H54 (cell line): ENCODE measurements at places on chromosomes 7 and 10.

- DNase-seq: no peak
Measured at GRCh38 chr10:44925224-44925623, 14.1 kb downstream of the TMEM72 start.

DNA sequence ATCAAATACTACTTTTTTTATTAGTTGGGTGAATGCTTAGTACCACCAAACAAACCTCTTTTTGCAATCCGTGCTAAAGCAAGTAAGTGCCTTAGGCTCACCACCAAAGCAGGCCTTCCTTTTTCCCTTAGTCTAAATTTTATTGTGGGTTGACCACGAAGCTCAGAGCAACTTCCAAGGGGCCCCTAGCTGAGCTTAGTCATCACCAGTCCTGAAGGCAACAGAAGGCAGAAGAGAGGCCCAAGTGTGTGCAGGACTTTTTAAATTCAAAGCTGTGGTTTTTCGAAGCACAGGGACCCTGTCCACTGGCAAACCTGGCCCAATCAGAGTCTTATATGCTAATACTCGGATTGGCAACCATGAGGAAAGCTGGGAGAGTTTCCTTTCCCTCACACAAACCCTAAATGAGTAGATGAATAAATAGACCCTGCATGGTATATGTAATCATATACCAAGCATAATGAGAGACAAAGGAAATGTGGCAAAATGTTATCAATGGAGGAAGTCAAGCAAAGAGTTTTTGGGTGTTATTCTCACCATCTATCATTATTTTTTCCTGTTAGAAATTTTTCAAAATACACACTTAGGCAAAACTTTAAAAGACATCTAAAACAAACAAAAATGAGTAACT is 453.2 kb upstream of the GALNT17 start:
- no peak for DNase-seq

DNA sequence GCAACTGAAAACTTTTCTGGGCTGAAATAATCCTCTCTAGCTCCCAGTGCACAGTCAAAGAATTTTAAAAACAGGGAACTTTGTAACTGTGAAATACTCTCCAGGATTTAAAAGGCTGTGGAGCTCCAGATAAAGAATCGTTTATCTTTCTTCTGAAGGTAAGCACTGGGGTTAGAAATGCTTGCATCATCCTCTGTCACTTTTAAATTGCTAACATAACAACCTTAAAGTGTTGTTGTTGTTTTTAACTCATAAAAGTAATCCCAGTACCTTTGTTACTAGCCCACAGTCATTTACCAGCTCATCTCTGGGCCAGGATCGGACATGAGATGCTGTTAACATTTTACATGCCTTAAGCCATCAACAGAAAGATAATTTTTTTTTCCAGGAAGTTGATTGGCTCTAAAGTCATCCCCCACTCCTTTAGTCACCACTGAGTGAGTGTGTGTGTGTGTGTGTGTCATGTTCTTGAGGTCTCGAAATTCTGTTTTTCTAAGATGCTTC is at the start of gene SLC39A12:
Gene SLC39A12 (plus strand): TSS at position 51 of the 504 bp plus-strand sequence. CDS start 1,359 bp downstream, outside the sequence.
- DNase-seq: no peak

DNA sequence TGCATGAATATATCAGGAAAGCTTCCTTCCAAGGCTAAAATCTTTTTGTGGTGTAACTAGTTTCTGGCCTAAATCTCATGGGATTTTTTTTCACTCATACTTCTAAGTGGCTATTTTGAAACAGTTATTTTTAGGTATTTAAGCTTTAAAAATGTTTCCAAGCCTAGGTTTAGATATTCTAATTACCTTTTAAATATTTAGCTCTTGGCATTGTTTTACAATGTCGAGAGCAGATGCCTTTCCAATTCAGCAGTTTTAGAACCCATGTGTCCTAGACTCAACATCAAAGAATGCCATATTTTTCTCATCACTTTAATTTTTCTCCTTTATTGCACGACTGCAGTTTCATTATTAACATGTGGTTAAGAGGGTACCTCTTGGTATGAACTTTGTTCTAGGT is 27.1 kb upstream of the STOX1 start:
- no peak for DNase-seq

- DNase-seq: no peak
Measured at GRCh38 chr7:100127866-100128636, 1.3 kb downstream of the MBLAC1 start.

DNA sequence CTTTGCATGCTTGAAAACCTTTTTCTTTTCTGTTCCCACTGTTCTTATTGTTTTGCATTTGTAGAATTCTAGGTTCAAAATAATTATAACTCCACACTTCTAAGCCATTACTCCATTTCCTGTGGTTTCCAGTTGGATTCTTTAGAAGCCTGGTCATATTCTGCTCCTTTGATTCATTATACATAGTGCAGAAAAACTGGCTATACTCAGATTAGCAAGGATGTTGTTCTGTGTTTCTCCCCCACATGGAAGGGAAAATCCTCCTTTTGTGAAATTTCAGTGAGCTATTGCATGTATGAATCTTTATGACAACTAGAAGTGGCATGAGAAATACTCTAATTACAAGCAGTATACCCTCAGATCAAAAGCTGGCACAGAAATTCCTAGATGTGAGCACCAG is 79.5 kb downstream of the SLC13A1 start:
- DNase-seq: no peak

- DNase-seq: no peak
Measured at GRCh38 chr7:147509035-147509501, 1081.5 kb upstream of the C7orf33 start.

- no peak for DNase-seq
Measured at GRCh38 chr10:16887565-16887964, 70.3 kb upstream of the RSU1 start.
